ENCODE measurements at places on chromosomes 4 and X. TPM values are rescaled to one million over a fixed set of nuclear protein-coding genes. Genes with fewer than 3 reads are reported as not detected.

- no peak for DNase-seq
Observed at GRCh38 chrX:24424948-24425347, 40.1 kb upstream of the PDK3 start.

DNA sequence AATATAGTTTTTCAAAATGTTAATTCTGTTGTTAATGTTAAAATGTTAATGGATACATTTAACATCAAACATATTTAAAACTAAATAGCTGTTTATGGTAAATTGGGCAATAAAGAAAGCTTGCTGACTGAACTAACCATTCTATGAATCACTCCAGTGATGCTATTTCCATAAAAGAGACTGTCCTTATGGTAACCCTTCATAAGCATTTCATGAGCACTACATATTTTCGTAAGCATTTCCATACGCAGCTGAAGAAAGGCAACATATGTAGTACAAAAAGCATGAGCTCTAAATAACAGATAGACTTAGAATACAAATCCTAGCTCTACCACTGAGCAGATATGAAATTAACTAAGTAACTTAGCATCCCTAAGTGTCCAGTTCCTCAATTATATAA lies 188.9 kb downstream of the COL25A1 start:
- no peak for DNase-seq

GRCh38 chr4:168694667-168695066 lies 197.8 kb downstream of the PALLD start:
- no peak for DNase-seq

The DCHS2 gene
- 0.54 TPM for polyA plus RNA-seq

All from H1 (cell line).